Activated CD4-positive, CD25-positive, alpha-beta regulatory T cell (primary cell): ENCODE measurements at places on chromosomes 5 and 9.

- no peak for DNase-seq
Measured at GRCh38 chr5:111810112-111810511, 53.1 kb upstream of the NREP start.

DNA sequence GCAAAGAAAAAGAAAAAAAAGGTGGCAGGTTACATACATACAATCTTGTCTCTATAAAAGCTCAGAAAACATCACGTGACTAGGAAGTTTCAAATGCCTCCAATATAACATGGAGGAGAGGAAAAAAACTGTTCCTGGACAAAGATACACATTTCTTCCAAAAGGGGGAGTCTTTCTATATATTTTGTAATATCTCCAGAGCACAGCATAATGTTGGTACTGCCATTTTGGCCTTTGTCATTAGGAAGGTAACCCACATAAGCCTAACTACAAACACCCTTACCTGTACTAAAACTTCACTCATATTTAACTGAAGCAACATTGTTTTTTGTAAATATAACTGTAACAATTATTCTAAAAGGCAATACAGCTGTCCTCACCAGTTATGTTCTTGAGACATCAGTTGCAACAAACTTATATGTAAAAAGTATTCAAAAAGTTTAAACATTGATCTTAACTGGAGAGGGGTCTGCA lies 1.2 kb upstream of the BTF3 start:
- no peak for DNase-seq

DNA sequence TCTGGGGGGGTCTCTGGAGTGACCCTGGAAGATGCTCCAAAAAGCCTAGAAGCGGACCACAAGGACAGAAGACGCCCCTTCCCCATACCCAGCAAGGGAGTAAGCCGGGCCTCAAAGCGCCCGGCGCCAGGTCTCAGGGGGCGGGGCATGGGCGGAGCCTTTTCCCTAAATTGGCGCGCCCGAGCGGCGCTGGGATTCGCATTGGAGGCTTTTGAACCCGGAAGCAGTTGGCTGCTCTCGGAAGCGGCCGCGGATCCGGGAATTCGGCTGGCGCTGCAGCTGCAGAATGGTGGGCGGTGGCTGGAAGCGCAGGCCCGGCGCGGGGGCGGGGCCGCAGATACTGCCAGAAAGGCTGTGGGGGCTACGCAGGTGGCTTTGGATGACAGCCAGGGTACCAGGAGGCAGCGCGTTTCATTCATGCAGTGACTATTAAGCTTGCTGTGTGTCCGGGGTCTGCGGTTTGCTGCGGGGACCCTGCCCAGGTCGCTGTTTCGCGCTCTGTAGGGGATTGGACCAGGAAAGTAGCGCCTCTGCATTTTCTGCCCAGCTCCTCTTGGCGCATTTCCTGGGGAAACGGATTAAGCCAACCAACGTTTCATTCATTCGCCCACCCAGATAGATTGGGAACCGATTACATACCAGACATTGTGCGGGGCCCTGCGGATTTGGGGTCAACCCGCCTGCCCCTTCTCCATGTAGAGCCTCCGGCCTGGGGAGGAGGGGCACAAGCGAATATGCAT lies 83.0 kb upstream of the FREM1 start:
- no peak for DNase-seq

GRCh38 chr9:115276621-115277020 lies 158.7 kb upstream of the TNC start:
- no peak for DNase-seq

DNA sequence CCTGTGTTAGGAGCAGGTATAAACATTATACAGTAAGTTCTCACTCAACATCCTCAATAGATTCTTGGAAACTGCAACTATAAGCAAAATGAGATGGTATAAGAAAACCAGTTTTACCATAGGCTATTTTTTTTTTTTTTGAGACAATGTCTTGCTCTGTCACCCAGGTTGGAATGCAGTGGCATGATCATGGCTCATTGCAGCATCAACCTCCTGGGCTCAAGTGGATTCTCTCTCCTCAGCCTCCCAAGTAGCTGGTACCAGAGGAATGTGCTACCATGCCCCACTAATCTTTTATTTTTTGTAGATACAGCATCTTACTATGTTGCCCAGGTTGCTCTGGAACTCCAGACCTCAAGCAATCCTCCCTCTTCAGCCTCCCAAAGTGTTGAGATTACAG lies 50.1 kb upstream of the ADRB2 start:
- no peak for DNase-seq

GRCh38 chr5:5146530-5147160 lies 6.5 kb downstream of the ADAMTS16 start:
- DNase-seq: no peak

GRCh38 chr9:90843525-90843924 lies 41.9 kb downstream of the SYK start:
- DNase-seq: no peak

- no peak for DNase-seq
Measured at GRCh38 chr5:149863830-149864229, 80.8 kb downstream of the PDE6A start.

- DNase-seq: no peak
Measured at GRCh38 chr5:89313044-89313443, 430.1 kb upstream of the MEF2C start.

DNA sequence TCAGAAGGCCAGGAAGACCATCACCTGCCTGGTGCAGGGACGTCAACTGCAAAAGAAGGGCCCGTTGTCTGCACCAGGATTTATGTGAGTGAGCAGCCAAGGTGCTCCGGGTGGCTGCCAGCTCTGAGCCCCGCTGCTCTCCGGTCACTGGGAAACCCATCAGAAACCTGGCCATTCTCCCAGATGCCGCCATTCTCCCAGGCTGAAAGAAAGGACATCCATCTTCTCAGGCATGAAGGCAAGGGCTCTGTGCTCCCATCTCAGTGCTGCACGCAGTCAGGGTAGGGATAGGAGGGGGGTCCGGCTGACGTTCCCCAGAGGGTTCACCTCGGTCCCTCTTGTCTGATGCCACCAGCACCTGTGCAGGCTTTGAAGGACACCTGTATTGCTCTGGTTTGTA lies 158.4 kb downstream of the ERCC6L2 start:
- DNase-seq: no peak

DNA sequence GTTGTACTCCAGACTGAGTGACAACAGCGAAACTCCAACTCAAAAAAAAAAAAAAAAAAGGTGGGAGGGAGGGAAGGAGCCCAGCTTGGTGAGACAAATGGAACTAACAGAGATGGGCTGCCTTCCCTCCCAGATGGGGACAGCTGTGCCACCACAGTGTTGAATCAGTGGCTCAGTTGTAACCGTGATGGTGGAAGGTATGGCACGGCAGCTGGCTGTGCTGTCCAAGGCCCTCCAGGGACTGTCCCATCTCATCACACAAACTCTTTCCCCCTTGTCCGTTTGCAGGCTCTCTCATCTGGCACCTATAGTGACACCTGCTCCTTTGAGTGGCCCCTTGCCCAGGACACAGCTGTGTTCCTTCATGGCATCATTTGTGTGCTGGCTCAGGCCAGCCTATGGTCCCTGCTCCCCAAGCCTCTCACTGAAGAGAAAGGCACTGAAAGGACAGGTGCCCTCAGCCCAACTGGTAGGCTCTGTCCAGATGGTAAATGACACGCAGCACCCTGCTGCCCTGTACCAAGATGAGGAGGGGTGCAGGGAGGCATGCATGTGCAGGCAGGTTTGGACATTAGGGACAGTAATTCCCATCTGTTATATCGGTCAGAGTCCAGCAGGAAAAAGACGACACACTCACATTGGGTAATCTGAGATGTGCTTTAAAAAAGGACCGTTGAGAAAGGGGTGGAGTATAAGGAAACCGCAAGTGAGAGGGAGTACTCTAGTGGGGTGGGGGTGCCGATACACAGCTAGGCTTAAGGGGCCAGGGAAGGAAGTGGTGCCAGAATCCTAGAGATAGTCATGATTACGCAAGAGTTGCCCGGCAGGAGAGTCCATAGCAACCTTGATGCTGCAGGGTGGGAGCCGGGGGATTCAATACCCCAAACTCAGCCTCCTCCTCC lies 4.3 kb downstream of the SMIM33 start:
- DNase-seq: no peak

DNA sequence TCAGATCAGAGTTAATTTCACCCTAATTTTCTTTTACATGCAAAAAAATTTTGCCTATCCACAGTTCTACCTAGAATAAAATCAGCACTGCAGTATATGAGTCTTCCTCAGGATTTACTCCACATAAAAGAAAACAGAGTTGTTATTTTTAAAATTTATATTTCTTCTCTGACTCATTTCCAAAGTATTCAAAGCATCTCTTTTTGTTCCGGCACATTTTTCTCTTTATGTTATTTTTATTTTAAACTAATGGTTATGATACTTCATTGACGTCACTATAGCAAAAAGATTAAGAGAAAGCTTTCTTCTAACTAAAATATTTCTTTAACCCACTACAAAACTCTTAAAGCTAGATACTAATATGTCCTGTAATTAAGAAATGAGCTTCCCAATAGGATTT lies 590.4 kb downstream of the PRELID2 start:
- no peak for DNase-seq
